ENCODE measurements at places on chromosomes 7 and 10.

GRCh38 chr7:6164491-6164890 lies 107.9 kb downstream of the CYTH3 start:
- no peak for DNase-seq

DNA sequence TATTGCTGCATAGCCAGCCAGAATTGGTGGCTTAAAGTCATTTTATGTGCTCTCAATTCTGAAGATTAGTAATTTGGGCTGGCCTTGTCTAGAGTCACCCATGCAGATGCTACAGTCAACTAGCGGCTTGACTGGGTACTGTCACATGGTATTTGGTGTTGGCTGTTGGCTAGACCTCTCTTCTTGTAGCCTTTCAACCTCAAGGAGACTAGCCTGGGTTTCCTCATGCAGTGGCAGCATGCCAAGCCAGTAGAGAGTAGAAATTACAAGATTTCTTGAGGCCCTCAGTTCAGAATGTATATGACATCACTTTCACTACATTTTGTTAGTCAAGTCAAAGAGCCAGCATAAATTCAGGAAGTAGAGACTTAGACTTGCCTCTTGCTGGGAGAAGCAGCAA lies 3.7 kb upstream of the ZNF800 start:
- DNase-seq = no peak

DNA sequence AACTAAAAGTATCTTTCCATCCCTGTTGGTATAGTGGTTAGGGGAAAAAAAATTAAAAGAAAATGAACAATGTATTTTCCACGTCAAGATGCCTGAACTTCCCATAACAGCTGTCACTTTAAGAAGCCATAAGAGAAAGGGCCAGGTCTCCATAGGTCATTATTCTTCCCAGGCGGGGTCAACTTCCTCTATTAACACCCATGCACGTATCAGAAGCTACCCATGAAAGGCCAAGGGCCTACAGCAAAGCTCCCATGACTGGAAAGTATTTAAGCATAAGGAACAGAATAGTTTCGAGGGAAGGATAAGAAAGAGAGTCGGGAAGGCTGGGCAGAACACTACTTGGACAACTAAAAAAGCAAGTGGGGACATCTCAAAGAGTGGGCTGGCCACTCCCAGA lies 40.1 kb downstream of the RBM28 start:
- DNase-seq = no peak

DNA sequence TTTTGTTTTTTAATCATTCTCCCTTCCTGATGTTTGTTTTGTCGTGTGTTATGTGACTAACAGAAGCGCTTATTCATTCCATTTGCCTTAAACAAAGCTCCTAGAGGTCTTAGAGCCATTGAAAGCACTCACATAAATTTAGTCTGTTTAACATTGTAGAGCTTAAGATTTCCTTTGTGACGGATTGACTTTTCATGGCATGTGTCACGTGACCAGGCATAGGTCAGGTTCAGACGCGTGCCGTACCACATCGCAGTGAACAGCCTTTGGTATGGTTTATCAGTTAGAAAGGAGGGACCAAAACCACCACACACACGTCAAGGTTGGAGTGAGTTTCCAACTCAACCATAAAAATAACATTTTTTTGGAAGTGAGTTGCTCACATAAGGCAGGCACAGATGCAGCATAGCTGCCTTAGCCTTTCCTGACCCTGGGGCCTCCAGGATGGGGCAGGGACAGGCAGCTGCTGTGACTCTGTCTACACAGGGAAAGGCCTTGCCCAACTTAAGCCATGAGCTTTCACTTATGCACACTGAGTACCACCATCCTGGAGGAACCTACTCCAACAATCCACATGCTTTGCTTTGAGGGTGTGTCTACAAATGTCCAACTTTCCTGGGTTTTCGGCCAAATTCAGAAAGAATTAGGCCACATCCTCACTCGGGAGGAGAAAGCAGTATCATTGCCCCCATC lies 55.5 kb downstream of the WDFY4 start:
- no peak for DNase-seq

- DNase-seq = no peak
These were observed 50.2 kb upstream of the LYZL1 start for GRCh38 chr10:29238523-29239135.

GRCh38 chr7:66088861-66089838 lies 13.5 kb downstream of the ASL start:
- DNase-seq = no peak

DNA sequence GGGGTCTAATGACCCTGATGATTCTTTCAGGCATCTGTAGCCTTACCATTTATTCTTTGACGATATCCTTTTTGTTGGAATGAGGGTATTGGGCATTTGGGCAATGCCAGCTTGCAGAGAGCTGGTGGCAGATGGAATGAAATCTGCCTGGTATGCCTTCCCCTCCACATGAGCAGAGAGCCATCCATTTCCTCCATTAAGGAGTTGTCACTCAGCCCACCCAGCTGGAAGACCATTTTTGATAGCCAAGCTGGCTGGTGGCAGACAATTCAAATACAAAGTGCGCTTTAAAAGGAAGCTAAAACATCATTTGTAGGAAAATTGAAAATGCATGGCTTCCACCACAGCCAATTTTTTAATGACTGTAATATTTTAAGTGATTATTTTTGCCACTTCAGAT lies 240.1 kb upstream of the SLC26A5 start:
- no peak for DNase-seq

All from RWPE1 (cell line).